ENCODE measurements at places on chromosomes 1 and 21.

- DNase-seq, result no peak
These were observed 166.8 kb upstream of the IVNS1ABP start for GRCh38 chr1:185483664-185484450.

GRCh38 chr1:29370067-29370466 is 133.7 kb downstream of the PTPRU start:
- no peak for DNase-seq

- DNase-seq, result no peak
These were observed 39.8 kb upstream of the HSD3B1 start for GRCh38 chr1:119467219-119467618.

DNA sequence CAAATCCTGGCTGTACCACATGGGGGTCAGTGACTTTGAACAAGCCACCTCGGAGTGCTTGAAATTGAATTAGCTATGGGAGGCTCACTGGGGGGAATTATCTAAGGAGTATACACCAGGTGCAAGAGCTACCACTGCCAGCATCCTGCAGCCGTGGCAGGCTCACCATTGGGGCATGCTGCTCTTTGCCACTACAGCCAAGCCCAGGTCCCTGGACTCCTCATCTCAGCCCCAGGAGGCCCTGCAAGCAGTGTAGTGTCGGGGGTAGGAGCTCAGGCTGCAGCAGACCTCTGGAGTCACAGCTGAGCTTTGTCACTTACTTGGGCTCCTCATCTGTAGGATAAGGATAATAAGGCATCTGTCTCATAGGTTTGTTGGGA is 35.3 kb downstream of the ACOT11 start:
- no peak for DNase-seq

GRCh38 chr1:157090196-157090647 is 9.4 kb downstream of the ETV3L start:
- DNase-seq, result peak; percentile 76

- DNase-seq, result no peak
These were observed 188.3 kb upstream of the DPT start for GRCh38 chr1:168917309-168917708.

- no peak for DNase-seq
These were observed 79.2 kb downstream of the CD34 start for GRCh38 chr1:207831517-207832327.

DNA sequence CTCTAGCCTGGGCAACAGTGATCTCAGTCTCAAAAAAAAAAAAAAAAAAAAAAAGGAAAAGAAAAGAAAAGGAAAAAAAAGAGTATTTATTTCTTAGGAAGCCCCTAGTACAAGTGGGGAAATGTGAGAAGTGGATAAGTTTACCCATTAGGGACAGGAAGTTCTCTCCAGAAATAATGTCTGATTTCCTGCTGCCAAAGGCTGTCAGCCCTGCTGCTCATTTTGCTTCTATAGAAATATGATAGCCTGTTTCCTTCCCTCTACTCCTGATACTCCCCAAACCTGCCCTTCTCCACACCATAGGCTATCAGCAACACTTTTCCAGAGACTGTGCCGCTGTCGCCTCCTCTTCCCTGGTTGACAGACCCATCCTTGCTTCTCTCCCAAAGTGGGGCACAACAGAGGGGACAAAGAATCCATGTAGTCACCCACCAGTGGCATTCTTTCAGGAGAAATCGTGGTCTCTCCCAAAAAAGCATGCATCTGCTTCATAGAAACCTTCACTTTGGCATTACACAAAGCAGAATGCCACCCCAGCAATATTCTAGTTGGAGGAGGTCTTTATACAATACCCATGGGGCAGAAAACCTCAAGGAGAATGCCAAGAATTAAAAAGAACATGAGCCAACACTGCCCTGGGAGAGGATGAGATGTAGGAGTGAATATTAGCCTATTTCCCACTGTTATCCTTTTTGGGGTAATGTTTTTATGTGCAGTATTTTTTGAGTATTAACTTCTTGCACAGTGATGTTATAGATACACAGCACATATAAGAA is 166.3 kb upstream of the NR5A2 start:
- no peak for DNase-seq

GRCh38 chr1:12019858-12020509 is 686 bp downstream of the MIIP start:
- no peak for DNase-seq

Measured in activated CD4-positive, CD25-positive, alpha-beta regulatory T cell treated with anti-CD3 and anti-CD28 coated beads, Interleukin-2, amount 50 U/mL, for 16 hours (primary cell).